ENCODE measurements at places on chromosomes 7 and 10.

- no peak for DNase-seq
These were observed 144.6 kb upstream of the PLXNA4 start for GRCh38 chr7:132720835-132721234.

DNA sequence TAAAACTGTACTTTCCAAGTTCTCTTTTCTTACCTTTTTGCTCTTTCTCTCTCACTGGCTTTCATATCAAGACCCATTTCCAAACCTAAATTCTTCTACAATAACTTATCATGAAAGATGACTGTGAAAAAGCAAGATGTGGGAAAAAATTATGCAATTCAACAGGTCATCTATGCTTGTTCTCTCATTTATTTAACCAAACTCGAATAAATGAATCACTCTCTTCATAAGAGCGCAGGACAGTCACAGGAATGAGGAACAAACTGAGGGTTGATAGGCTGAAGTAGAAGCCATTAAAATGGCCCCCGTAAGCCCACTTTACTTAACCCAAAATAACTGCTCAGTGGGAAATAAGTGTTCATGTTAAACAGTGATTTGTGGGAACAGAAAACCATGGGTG, 1289.7 kb upstream of the SORCS1 start:
- DNase-seq: no peak

DNA sequence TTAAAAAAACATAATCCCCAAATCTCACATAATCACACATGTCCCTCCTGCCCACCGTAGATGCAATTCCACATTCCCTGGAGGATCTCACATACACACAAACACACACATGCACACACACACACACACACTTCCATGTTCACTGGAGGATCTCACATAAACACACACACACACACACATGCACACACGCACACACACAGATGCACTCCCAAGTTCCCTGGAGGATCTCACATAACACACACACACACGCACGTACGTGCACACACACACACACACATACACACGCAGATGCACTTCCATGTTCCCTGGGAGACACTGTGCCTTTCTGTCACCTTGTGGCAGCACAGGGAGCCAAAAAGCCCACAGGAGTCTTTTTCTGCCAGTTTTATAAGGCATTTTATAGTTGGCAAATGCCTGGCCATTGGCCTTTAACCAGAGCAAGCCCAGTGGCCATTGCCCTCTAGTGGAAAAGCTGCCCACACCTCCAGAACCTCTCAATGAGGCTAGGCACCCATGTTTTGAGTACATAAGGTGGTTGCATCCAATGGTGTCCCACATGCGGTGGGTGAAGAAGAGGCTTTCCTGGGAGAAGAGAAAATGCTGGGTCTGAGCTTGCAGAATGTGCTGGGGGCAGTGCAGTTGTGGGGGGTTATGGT, 115.4 kb upstream of the ACBD5 start:
- DNase-seq: no peak

DNA sequence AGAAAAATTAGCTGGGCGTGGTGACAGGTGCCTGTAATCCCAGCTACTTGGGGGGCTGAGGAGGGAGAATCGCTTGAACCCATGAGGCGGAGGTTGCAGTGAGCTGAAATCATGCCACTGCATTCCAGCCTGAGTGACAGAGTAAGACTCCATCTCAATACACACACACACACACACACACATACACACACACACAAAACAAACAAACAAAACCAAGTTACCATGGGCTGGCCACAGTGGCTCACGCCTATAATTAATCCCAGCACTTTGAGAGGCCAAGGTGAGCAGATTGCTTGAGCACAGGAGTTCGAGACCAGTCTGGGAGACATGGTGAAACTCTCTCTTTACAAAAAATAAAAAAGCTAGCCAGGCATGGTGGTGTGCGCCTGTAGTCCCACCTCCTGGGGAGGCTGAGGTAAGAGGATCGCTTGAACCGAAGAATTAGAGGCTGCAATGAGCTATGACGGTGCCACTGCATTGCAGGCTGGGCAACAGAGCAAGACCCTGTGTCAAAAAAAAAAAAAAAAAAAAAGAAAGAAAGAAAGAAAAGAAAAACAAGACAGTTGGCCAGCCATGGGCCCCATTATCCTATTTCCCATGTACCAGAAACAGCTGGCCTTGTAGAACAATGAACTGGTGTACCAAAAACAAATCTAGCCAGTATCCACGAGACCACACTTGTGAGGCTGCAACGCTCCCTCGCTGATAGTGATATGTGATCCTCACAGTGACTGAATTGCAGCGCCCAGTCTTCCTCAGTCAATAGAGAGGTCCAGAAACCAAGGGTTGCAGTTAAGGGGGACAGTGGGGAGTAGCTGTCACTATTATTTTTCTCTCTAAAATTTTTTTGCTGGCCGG, 6.6 kb upstream of the AGFG2 start:
- DNase-seq: no peak

GRCh38 chr7:39142750-39143149, 165.0 kb downstream of the POU6F2 start:
- DNase-seq: no peak

- DNase-seq: no peak
These were observed 191.8 kb upstream of the PLXNA4 start for GRCh38 chr7:132768099-132768498.

- no peak for DNase-seq
These were observed 23.5 kb downstream of the ZNF25 start for GRCh38 chr10:37952926-37953325.

DNA sequence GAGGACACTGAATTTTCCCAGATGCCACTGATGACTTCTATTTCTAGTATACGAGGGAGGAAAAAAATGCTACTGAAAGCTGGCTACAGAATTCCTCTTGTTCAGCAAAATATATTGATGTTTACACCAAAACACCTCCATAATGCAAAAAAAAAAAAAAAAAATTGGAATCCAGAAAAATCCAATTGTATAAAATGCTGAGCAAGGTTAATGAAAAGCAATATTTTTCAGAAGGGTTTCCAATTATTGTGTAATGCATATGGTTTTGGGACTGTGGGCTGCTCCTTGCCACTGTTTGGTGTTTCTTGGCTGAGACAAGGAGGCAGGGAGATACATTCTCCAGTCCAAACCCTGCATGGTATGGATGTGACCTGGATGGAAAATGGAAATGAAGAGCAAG, 83.8 kb downstream of the LSM5 start:
- no peak for DNase-seq

- DNase-seq: no peak
These were observed 23.0 kb upstream of the EGFR start for GRCh38 chr7:54995610-54996363.

DNA sequence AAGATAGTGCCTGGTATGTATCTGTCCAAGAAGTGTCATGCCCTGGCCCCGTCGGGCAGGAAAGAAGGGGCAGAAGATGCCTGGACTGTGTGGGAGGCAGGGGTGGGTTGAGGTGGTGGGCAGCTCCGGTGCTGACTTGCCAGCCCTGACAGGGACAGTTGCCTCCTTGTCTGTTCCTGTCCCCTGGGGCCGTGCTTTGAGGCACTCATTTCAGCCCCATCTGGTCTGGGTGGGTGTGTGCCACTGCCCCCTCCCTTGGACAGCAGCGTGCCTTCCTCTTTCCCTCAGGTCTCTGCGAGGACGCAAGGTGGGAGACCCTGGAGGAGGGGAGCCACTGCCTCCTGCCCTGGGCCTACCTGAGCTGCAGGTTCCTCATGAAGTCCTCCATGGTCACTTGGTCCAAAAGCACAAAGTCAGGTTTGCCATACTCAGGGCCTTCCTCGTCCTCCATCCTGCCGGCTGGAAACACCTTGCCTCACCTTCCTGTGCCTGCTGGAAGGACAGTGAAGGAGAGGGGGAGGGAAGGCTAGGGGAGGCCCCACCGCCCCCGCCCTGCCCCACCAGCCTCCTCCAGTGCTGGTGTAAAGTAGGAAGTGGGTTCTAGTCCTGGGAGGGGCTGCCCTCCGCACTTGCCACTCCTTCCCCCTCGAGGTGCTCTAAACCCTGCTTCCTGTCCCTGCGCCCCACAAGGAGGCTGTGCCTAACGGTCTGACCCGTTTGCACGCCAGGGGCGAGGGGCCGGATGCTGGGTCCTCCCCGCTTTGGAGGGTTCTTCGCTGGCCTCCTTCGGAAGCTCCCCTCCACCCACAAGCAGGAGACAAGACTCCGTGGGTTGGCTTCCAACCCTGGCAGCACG, at the start of gene MYO1G:
TSS of gene MYO1G (minus strand) at position 505 of the 856 bp plus-strand sequence. CDS start at position 451, 54 bp downstream.
- DNase-seq: peak; percentile 77

DNA sequence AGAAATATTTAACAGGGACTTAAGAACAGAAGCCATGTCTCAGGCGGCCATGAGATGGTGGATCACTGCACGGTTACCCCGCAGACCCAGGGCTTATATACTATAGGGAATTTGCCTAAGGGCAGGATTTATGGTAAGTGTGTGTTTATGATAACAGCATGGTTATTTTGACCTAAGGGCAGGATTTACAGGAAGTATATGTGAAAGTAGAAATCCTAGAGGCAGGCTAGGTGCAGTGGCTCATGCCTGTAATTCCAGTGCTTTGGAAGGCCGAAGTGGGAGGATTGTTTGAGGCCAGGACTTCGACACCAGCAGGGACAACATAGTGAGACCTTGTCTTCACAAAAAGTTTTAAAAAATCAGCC, 43.0 kb upstream of the ZNF438 start:
- DNase-seq: no peak

GRCh38 chr10:78779339-78779955, 289.3 kb upstream of the ZMIZ1 start:
- DNase-seq: no peak

DNA sequence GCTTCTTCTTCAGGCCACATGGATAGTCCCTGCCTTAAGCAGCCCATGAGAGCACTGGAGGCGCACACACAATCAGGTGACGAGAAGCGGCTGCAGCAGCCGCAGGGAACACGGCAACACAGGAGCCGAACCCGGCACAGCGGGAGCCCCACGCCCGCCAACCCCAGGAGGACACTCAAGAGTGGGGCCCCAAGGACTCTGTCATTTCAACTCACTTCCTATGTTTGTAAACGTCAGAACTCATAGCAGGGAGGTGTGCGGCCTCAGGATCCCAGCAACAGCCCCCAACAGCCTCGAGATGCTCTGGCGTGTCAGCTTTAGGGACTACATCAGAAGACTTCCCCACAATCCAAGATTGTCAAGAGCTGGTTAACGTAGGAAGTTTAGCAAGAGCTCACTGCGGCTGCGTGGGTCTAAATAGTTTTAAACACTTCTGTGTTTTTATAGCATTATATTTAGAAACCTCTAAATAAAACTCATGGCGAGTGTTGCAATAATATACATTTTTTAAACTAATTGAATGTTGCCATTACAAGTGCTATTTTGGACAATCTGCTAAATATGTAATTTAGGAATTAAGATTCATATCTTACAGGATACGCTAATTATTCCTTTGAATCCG, 123.4 kb downstream of the MAD1L1 start:
- DNase-seq: no peak

DNA sequence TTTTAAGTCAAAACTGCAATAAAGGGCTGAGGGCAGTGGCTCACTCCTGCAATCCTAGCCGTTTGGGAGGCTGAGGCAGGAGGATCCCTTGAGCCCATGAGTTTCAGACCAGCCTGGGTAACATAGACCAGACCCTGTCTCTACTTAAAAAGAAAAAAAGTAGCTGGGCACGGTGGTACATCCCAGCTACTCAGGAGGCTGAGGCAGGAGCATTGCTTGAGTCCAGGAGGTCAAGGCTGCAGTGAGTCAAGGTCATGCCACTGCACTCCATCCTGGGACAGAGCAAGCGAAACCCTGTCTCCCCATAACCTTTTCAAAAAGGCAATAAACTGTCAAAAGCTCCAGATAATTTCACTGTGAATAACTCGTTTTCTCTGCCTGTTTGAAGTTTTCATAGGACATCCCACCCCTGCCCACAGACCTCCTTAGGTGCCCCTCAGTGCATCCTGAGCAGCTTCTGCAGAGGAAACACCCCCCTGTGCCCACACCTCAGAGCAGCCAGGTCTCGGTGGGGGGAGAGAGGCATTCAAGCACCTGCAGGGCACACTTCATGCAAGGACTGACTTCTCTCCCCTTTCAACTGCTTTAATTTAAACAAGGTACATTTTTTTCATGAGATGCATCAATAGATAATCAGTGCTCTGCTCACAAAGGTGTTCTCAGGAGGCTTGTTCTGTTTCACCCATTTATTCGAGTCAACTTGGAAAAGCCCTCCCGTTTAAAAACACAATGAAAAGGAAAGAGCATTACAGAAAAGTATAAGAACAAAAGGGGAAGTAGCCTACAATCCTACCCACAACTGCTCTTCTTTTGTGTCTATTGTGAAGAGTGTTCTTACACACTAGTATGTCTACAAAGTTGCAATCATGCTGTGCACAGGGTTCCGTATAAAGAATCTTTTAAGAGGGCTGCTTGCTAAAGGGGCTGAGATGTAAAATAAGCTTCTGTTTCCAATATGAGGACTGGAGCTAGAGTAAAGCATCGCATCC, 104.9 kb downstream of the KMT2E start:
- no peak for DNase-seq

- DNase-seq: no peak
These were observed 50.3 kb downstream of the ADCYAP1R1 start for GRCh38 chr7:31102151-31102972.

- no peak for DNase-seq
These were observed 1.8 kb upstream of the ATG9B start for GRCh38 chr7:151025924-151026671.

GRCh38 chr7:81637534-81637933, 132.3 kb downstream of the HGF start:
- no peak for DNase-seq
